Activated CD4-positive, alpha-beta T cell treated with anti-CD3 and anti-CD28 coated beads, Interleukin-2, amount 50 U/mL, for 48 hours (primary cell): ENCODE measurements at places on chromosomes 3 and 15.

DNA sequence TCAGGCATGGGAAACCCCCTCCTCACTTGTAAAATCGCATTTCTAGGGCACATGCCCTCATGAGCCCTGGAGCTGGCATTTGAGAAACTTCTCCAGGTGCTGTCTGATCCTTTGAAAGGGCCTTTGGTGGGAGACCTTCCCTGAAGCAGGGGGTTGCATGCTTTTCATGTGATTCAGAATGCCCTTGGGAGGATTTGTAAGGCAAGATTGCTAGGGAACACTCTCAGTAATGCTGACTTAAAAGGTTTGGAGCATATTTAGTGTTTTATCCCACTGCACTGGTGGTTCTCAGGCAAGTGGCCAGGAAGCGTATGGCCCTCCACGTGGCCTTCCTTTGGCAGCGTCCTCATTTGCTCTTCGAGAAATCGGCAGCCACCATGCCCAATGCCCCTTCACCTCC is 164.1 kb downstream of the ARRDC4 start:
- no peak for DNase-seq

DNA sequence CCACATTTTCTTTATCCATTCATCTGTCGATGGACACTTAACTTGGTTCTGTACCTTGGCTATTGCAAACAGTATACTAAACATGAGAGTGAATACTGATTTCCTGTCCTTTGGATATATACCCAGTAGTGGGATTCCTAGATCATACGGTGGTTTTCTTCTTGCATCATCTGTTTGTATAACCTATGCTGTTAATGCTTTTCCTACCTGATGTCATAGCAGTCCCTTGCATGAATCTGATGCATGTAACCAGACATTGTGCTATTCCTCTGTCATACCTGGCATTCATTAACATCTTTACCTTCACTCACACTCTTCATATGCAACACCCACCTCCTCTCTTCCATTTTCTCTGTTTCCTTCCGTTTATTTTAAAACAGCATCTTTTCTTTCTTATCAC is 185.2 kb downstream of the KLHL25 start:
- DNase-seq, result no peak

GRCh38 chr3:181075098-181075497 is 85.6 kb upstream of the DNAJC19 start:
- no peak for DNase-seq

GRCh38 chr3:193776626-193777358 is 183.8 kb downstream of the OPA1 start:
- no peak for DNase-seq

DNA sequence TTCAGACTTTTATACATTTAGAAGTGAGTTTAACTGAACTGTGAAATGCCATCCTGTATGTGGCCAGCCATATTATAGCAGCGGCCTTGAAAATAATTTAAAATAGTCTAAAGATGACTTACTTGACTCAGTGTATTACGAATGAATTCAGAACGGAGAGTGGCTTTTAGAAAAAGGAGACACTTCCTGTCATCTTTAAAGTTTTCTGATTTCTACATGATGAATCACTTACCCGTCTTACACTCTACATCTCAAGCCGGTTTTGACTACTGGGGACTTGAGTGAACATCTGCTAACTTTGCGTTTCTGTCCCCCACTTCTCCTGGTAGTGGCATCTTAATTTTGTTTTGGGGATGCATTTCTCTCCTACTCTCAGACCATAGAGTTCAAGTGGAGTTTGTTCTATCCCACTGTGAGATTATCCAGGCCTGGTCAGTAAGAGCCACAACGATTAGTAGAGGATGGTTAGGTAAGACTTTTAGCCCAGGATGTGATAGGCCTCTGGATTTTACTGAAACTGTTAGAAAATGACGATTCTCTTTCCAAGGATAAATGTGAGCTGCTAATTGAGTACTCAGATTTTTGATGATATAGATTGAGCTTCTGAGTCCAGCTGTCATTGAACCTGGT is 175.4 kb upstream of the CADPS start:
- no peak for DNase-seq

GRCh38 chr3:32883817-32884216 is 66.0 kb downstream of the TRIM71 start:
- DNase-seq, result no peak

GRCh38 chr15:94236608-94237007 is 5.2 kb downstream of the MCTP2 start:
- no peak for DNase-seq

GRCh38 chr15:42891569-42891968 is 29.0 kb downstream of the TTBK2 start:
- no peak for DNase-seq

DNA sequence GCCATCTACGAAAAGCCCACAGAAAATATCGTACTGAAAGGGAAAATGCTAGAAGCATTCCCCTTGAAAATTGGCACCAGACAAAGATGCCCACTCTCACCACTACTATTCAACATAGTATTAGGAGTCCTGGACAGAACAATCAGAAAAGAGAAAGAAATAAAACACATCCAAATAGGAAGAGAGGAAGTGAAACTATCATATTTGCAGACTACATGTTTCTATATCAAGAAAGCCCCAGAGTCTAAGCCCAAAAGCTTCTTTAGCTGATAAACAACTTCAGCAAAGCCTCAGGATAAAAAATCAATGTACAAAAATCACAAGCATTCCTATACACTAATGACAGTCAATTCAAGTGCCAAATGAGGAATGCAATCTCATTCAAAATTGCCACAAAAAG is 15.6 kb downstream of the OR5K3 start:
- DNase-seq, result no peak
